Neural progenitor cell (in vitro differentiated cells): ENCODE measurements at places on chromosomes 11 and 22. TPM values are rescaled to one million over a fixed set of nuclear protein-coding genes. Genes with fewer than 3 reads are reported as not detected.
A peak's percentile ranks its signal among the peaks of the same experiment; 100 is the strongest.

Gene PKDREJ
- total RNA-seq = not detected in 2 replicates

Gene PGA3
- total RNA-seq = 0.28 TPM in 1 of 2 replicates, not detected in the other

Gene PRR33
- total RNA-seq = not detected in 2 replicates

Gene MAPK11
- 0.37 TPM in 1 of 2 replicates, not detected in the other for total RNA-seq

Gene ENTHD1
- total RNA-seq = not detected in 2 replicates

Gene PI4KA
- total RNA-seq = 24.4 and 43.3 TPM in 2 replicates

Gene BRD1
- 31.2 and 46.7 TPM in 2 replicates for total RNA-seq

Gene SLC22A8
- total RNA-seq = not detected in 2 replicates

DNA sequence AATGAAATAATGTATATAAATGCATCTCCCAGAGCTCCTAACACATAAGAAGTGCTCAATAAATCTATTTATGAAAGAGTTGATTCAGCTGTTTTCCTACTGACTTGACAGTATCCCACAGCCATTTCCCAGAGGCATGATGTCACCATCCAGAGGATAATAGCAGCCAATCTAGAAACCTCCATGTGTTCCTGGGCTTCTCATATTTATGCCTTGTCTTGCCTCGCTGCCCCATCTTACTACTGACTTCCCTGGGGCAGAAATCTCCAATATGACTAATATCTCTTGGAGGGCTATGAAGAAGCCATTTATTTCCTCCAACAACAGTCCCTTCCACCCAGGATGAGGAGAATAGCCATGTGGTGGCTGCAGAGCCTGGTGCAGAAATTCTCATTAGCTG lies 115.4 kb upstream of the NAV2 start:
- H3K27me3 ChIP-seq = no peaks in the 10 kb centered on the region
- no peaks in the 10 kb centered on the region for H3K36me3 ChIP-seq

- no peak overlapping the region for H3K4me3 ChIP-seq
- DNase-seq = no peak
- H3K36me3 ChIP-seq = no peaks in the 10 kb centered on the region
- no peak overlapping the region for H3K27ac ChIP-seq
- peaks cover 14% of the 10 kb centered on the region for H3K4me1 ChIP-seq
- H3K27me3 ChIP-seq = no peaks in the 10 kb centered on the region
Measured at GRCh38 chr11:121368364-121369240, 76.0 kb downstream of the SC5D start.

- no peaks in the 10 kb centered on the region for H3K4me1 ChIP-seq
- DNase-seq = no peak
- H3K27ac ChIP-seq = no peak overlapping the region
Measured at GRCh38 chr11:91231226-91231625, 993.4 kb upstream of the FAT3 start.

- H3K36me3 ChIP-seq = no peaks in the 10 kb centered on the region
- DNase-seq = peak; percentile 57
- H3K27me3 ChIP-seq = peaks cover 41% of the 10 kb centered on the region
- H3K4me3 ChIP-seq = no peak overlapping the region
- H3K4me1 ChIP-seq = no peaks in the 10 kb centered on the region
- no peak overlapping the region for H3K27ac ChIP-seq
Measured at GRCh38 chr11:124669193-124669592, 4.3 kb downstream of the SIAE start.

- H3K4me1 ChIP-seq = no peaks in the 10 kb centered on the region
- H3K27ac ChIP-seq = no peak overlapping the region
- no peaks in the 10 kb centered on the region for H3K36me3 ChIP-seq
- no peak for DNase-seq
- H3K4me3 ChIP-seq = no peak overlapping the region
Measured at GRCh38 chr22:19137384-19138216, 6.5 kb downstream of the TSSK2 start.

- H3K4me3 ChIP-seq = no peak overlapping the region
- no peaks in the 10 kb centered on the region for H3K36me3 ChIP-seq
- DNase-seq = peak; percentile 28
- peaks cover 13% of the 10 kb centered on the region for H3K4me1 ChIP-seq
- H3K27ac ChIP-seq = no peak overlapping the region
Measured at GRCh38 chr11:103529181-103529684, 420.0 kb downstream of the DYNC2H1 start.

- H3K27me3 ChIP-seq = no peaks in the 10 kb centered on the region
- H3K36me3 ChIP-seq = no peaks in the 10 kb centered on the region
- no peaks in the 10 kb centered on the region for H3K4me1 ChIP-seq
- no peak overlapping the region for H3K27ac ChIP-seq
- DNase-seq = no peak
Measured at GRCh38 chr11:48242501-48242900, 2.4 kb upstream of the OR4X2 start.

GRCh38 chr11:114258696-114259095 lies 37.5 kb upstream of the NNMT start:
- H3K4me3 ChIP-seq = no peak overlapping the region
- no peaks in the 10 kb centered on the region for H3K27me3 ChIP-seq
- peaks cover 67% of the 10 kb centered on the region for H3K4me1 ChIP-seq
- no peaks in the 10 kb centered on the region for H3K36me3 ChIP-seq
- H3K27ac ChIP-seq = no peak overlapping the region

DNA sequence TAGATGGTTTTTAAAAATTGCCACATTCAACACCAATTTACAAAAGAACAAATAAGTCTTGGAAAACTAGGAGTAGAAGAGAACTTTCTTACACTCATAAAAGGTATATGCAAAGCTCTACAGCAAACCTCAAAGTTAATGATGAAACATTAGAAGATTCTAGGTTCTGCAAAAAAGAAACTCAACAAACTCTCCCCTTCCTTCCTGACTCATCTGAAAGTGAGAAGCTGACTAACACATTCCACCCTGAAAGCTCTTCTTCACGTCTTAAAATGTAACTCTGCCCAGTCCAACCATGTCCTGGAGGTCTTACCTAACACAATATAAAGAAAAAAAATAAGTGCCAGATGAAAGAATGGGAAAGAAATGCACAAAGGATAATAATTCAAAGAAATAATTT lies 218.9 kb upstream of the ISX start:
- no peaks in the 10 kb centered on the region for H3K36me3 ChIP-seq
- H3K27ac ChIP-seq = no peak overlapping the region
- DNase-seq = no peak
- H3K4me1 ChIP-seq = peaks cover 1% of the 10 kb centered on the region
- H3K27me3 ChIP-seq = no peaks in the 10 kb centered on the region

DNA sequence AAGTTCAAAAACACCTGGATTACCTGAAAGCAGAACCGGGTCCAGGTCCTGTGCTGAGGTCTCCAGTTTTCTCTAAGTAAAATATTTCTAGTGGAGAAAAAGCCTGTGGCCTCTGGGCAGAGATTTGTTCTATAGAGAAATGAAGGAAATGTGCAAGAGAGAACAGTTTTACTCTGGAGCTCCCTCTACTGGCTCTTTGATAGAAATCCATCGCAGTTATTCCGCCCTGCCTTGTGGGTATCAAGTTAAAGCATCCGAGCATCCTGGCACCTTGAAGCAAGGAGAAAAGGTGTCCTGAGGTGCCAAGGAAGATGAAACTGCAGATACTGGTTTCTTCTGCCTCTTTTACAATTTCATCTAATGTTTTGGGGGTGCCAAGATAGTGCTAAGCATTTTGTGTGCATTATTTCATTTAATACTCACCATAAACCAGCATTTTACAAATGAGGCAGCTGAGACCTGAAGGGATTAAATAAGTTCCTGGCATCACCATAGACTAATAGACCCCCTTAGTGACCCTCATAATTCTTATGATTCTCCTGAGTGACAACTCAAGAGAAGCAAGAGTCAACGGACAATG lies 113.1 kb upstream of the HSD17B12 start:
- peaks cover 50% of the 10 kb centered on the region for H3K27me3 ChIP-seq
- no peak overlapping the region for H3K27ac ChIP-seq
- DNase-seq = peak; percentile 69
- no peak overlapping the region for H3K4me3 ChIP-seq
- H3K4me1 ChIP-seq = no peaks in the 10 kb centered on the region
- H3K36me3 ChIP-seq = no peaks in the 10 kb centered on the region

GRCh38 chr11:128517451-128518230 lies 69.7 kb downstream of the ETS1 start:
- H3K4me1 ChIP-seq = no peaks in the 10 kb centered on the region
- DNase-seq = no peak
- no peaks in the 10 kb centered on the region for H3K36me3 ChIP-seq
- no peak overlapping the region for H3K27ac ChIP-seq

DNA sequence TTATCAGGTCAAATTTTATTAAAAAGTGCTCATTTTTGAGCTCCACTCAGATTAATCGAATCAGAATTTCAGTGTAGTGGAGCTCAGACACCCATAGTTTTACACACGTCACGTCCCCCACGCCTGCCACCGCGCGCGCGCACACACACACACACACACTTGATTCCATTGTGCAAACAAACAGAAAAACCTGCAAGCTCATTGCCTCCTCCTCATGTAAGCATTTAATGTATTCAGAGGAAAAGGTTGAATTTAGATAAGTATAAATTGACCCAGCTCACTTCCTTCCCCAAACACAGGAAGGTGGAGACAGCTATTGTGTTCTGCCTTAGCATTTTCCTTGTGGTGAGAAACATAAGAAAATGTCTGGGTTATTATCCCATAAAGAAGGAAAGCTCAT lies 336.7 kb downstream of the LUZP2 start:
- H3K36me3 ChIP-seq = no peaks in the 10 kb centered on the region
- H3K4me1 ChIP-seq = peaks cover 2% of the 10 kb centered on the region
- no peak overlapping the region for H3K4me3 ChIP-seq
- no peak overlapping the region for H3K27ac ChIP-seq
- no peak for DNase-seq

DNA sequence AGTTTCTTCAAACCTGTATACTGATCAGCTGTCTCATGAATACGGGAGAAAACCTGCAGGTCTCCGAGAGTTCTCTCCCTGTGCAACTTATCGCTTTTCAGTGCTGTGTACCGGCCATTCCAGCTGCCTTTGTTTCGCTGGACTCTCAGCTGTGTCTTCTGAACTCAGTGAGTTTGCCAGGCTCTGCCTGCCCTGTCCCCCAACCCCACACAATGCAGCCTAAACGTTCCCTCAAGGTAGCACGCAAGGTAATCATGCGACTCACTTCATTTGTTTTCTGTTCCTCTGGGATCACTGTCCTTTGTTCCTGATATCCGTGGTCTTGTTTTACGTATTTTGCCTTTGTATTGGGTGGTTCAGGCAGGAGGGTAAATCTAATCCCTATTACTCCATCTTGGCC lies 13.5 kb downstream of the RBM7 start:
- H3K27ac ChIP-seq = no peak overlapping the region
- H3K36me3 ChIP-seq = peaks cover 5% of the 10 kb centered on the region
- H3K27me3 ChIP-seq = no peaks in the 10 kb centered on the region
- no peak overlapping the region for H3K4me3 ChIP-seq
- peaks cover 5% of the 10 kb centered on the region for H3K4me1 ChIP-seq

DNA sequence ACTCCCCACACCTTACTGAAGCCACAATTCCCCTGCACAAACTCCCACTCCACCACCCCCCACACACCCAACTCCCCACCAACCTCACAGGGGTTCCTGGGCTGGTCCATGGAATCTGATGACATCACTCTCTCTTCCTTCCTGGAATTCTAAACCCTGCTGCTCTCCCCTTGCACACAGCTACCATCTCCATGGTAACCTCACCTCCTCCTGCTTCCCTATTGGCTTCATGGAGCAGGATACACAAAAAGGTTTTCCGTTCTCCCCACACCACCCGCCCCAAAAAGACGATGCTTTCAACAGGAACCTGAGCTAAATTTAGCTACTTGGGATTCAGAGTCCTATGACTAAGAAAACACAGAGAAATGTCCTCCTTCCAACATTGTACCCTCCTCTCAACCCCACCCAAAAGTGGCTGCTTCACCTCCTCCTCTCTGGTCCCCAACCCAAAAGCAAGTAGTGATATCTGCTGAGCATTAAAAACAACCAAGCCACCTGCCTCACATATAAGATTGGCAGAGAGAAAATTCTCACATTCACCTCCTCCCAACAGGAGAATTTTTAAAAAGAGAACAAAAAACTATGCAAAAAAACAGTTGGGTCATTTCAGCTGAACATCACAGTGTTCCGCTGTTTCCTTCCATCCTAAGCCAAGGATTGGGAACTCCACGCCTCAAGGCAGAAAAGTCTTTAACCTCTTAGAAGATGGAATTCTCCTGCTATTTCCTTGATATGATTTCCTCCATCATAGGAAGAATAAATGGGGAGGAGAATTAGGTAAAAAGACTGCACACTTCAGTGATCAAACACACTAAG lies 66.9 kb downstream of the RBFOX2 start:
- H3K4me1 ChIP-seq = peaks cover 21% of the 10 kb centered on the region
- peak overlapping the region; percentile 19 for H3K27ac ChIP-seq
- no peaks in the 10 kb centered on the region for H3K36me3 ChIP-seq
- H3K27me3 ChIP-seq = no peaks in the 10 kb centered on the region

DNA sequence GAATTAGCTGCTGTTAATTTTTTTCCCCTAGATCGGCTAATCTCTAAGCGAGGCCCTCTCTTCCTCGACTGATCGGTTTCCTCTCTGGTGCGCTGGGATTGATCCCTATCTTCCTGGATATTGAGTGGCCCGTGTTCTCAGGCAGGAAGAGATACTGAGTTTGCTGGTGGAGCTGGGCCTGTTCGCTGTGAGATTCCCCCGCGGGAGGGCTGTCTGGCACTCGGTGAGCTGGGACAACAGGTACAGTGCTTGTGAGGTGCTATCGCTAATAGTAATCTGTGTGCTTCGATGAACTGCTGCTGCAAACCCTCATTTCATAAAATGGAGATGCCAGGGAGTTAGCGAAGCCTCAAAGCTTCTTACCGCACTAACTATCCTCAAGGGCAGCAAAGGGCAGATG lies 310.3 kb downstream of the NXPE2 start:
- no peak for DNase-seq
- no peak overlapping the region for H3K27ac ChIP-seq
- H3K27me3 ChIP-seq = no peaks in the 10 kb centered on the region
- peaks cover 6% of the 10 kb centered on the region for H3K4me1 ChIP-seq
- H3K36me3 ChIP-seq = no peaks in the 10 kb centered on the region
- no peak overlapping the region for H3K4me3 ChIP-seq

DNA sequence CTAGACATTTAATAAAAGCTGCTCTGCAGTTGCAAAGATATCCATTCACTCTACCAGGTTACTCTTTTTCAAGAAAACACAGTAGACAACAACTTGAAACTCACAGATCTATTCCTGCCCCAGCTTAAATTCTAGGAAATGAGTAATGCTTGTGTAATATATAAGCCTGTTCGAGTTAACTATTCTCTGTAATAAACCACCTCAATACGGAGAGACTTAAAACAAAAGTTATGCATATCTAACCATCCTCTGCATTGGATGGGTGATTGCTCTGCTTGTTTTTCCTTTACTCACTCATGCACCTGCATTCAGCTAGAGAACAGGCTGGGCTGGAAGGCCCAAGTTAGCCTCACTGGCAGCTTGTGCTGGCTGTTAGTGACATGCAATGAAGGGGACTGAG lies 13.3 kb downstream of the LRRC4C start:
- no peaks in the 10 kb centered on the region for H3K27me3 ChIP-seq
- no peak overlapping the region for H3K4me3 ChIP-seq
- H3K27ac ChIP-seq = no peak overlapping the region

DNA sequence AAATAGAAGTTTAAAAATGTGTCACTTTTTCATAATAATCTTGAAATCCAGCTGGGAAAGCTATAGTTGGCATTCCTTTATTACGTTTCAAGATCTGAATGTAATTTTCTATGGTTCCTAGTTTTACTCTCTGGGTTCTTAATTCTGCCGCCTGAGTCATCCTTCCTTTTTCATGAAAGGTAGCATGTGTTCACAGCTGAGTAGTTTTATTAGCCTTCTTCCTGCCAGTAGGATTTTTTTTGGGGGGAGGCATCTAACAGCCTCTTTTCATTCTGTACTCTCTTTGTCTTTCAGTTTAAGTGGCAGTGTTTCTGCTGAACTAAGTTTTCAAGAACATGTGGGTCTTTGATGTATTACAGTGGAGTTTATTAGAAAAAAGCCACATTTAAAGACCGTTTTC lies 36.5 kb downstream of the OR2AG2 start:
- no peaks in the 10 kb centered on the region for H3K27me3 ChIP-seq
- no peak overlapping the region for H3K27ac ChIP-seq
- no peaks in the 10 kb centered on the region for H3K4me1 ChIP-seq
- DNase-seq = no peak
- no peak overlapping the region for H3K4me3 ChIP-seq
